ENCODE measurements at places on chromosomes 1 and 21.
A peak's percentile ranks its signal among the peaks of the same experiment; 100 is the strongest.

- no peak for DNase-seq
Observed at GRCh38 chr1:36769886-36770830, 264.2 kb downstream of the GRIK3 start.

GRCh38 chr1:150234309-150234565 lies 1.7 kb downstream of the ANP32E start:
- DNase-seq, result no peak

DNA sequence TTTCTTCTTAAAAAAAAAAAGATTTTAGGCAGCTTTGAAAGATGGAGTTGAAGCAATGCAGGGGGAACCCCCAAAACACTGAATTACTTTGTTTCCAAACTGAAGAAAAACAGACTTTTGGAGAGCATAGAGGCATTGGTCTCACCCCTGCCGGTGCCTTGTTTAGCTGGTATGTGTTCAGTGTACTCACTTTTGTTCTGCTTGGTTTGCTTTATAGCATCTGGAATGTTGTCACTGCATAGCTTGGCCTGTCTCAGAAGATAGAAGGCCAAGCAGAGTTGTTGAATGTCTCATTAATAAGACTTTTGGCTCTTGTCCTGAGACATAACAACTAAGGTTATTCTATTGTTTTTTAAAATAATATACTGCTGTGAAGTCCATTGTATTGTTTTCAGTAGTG lies 6.9 kb downstream of the THRAP3 start:
- no peak for DNase-seq

DNA sequence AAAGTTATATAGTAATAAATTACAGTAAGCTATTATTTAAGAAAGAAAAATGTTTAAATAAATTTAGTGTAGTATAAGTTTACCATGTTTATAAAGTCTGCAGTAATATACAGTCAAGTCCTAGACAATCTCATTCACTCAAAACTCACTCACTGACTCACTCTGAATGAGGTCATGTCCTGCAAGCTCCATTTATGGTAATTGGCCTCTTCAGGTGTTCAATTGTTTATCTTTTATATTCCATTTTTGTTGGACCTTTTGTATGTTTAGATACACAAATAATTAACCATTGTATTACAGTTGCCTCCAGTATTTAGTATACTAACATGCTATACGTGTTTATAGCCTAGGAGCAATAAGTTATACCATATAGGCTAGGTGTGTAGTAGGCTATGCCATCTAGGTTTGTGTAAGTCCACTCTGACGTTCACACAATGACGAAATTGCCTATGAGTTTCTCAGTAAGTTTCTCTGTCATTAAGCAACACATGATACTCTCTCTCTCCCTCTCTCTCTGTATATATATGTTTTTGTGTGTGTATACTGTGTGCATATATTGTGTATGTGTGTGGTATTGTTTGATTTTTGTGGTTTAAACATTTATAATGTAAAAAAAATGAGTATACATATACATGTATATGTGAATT lies 161.2 kb downstream of the NCAM2 start:
- DNase-seq, result no peak

- no peak for DNase-seq
Observed at GRCh38 chr1:52937433-52938182, 10.5 kb downstream of the SCP2 start.

GRCh38 chr1:52856026-52856425 lies 13.5 kb downstream of the ZYG11A start:
- DNase-seq, result no peak

DNA sequence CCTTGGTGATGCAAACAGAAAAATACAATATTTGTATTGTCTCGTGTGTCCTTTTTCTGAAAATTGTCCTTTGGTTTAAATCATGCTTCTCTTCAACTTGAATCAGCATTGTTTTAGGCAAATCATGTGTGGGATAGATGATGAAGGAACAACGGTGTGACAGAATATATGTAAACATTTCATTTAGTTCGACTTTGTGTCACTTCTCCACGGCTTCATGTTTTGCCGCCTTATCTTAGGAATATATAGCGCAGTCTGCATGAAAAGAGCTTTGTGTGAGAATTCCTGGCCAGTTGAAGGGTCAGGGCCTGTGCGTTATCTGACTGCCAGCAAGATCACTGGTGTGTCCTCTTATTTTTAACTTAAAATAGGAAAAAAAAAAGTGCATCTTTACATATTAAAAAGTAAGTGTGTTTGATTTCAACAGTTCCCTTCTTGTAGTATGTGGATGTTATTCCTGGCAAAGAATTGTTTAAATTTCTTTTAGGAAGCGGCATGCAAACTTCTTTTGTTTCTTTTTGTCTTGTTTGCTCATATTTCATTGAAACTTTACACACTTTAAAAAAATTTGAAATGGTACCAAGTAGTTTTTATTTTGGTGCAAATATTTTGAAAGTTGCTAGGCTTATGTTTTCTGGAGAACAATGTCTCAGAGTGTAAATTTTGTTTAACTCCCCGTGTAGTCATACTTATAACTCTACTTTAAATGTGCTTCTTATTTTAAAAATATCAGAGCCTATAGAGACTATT lies 465.2 kb downstream of the USP25 start:
- DNase-seq, result no peak

DNA sequence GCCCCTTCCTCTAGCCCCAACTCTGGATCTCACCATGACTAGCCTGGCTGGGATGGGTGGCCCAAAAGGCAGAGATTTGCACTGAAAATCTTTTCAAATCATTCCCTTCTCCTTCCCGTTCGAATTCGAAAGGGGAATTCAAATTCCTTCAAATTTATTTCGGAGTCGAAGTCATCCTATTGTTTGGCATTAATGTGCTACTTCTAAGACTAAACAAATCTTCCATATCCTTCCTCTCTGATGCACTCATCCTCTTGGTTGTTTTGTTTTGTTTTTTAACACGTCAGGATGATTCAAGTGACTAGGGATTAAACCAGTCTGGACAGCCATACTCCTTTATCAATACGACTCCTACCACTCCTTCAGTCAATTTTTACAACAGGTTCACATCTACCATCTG lies 95.5 kb upstream of the SGIP1 start:
- no peak for DNase-seq

DNA sequence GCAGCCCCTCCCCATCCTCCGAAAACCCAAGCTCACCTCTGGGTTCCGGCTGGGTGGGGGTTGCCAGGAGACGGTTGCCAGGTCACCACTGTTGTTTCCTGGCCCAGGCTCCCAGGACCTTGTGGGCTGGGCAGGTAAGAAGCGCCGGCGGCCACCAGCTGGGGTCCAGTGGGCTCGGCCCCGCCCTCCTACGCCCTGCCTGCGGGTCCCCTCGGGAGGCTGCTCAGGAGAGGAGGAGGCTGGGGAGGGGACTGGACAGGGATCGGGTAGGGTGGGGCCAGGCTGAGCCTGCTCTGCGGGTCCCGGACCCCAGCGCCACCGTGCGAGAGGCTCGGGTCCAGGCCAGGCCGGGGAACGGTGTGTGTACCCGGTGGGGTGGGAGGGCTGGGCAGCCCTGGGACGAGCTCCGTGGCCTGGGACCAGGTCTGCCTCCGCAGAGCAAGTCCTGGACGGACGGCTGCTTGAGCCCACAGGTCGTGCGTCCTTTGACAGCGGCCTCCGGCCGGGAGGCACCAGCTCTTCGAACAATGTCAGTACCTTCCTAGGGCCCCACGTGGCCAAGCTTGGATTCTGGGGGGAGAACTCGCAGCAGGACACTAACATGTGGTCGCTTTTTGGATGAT lies at the start of gene TTLL10:
Gene TTLL10 (plus strand): TSS at position 88 of the 623 bp plus-strand sequence. CDS start 5,336 bp downstream, outside the sequence.
- peak; percentile 40 for DNase-seq

- no peak for DNase-seq
Observed at GRCh38 chr1:112618114-112618720, 724 bp downstream of the ST7L start.

- DNase-seq, result no peak
Observed at GRCh38 chr1:11990303-11991032, 10.2 kb downstream of the MFN2 start.

- DNase-seq, result no peak
Observed at GRCh38 chr21:15415541-15416261, 314.1 kb upstream of the USP25 start.

DNA sequence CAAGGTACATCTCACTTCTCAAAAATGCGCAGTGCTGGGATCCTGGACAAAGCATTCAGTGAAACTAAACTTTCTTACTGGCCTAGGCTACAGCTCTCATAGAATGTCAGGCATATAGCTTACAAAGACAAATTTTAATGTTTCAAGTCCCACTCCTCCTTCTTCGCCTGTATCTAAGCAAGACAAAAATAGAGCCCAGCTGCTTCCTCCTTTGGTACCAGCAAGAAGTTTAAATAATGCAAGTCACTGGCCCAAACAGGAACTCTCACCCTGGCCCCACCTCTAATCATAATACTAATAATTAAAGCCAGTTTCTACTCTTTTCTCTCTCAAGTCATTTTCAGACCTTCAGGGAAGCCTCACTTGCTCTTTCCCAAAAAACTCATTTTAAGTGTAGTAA lies 1267.9 kb downstream of the MRPL39 start:
- no peak for DNase-seq

Data from T-helper 9 cell (primary cell).